ENCODE measurements at places on chromosomes 6 and 20.

DNA sequence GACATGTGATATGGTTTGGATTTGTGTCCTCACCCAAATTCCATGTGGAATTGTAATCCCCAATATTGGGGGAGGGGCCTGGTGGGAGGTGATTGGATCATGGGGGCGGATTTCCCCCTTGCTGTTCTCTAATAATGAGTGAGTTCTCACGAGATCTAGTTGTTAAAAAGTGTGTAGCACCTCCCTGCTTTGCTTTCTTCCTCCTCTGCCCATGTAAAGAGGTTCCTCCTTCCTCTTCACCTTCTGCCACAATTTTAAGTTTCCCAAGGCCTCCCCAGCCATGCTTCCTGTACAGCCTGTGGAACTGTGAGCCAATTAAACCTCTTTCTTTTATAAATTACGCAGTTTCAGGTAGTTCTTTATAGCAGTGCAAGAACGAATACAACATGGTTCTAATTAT is 2.1 kb upstream of the ZNF451 start:
- no peak for DNase-seq

DNA sequence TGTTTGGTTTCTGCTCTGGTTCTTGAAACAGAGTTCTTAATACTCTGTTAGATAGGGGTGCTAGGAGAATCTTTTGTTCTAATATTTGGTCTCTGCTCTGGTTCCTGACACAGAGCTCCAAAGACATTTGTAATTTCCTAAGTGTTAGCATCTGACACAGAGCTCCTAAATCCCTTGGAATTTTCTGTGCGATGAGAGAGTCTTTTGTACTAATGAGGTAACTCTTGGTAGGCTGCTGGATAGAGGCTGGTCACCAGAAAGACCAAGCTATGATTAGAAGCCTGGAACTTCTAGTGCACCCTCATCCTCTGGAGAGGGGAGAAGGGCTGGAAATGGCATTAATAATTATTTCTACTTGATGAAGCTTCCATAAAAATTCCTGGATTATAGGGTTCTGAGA is 7.7 kb upstream of the CD109 start:
- DNase-seq, result no peak

DNA sequence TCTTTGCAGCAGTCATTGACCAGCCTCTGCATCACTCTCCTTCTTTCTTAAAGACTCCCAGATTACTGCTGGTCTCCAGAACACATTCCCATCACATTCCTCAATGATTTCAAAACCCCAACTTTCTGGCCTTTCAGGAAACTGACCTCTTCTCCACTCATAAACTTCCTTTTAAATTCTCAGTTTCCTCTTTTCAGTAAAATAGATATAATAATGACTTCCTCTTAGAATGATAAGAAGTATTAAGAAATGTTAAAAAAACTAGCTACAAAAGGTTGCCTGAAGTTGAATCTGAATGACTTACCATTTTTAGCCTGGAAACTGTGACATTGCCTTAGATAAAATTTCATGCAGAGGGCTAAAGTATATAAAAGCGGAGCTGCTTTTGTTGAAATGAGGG is 239.3 kb downstream of the OGFRL1 start:
- no peak for DNase-seq

DNA sequence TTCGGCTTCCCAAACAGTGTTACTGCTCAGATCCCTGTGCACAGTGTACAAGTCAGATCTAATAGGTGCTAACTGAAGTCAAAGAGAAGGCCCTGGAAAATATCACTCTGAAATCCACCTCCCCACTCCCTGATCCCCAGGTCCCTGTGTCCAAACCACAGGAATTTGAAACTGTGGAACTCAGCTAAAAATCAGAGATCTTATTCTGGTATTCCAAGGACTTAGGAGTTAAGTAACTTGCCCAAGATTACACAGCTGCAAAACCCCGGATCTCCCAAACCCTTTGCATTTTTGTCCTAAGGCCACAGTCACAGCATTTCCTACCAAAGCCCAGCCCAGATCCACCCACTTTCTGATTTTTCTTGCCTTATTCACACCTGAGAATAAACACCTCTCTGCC is 32.3 kb upstream of the SLC23A2 start:
- DNase-seq, result no peak

DNA sequence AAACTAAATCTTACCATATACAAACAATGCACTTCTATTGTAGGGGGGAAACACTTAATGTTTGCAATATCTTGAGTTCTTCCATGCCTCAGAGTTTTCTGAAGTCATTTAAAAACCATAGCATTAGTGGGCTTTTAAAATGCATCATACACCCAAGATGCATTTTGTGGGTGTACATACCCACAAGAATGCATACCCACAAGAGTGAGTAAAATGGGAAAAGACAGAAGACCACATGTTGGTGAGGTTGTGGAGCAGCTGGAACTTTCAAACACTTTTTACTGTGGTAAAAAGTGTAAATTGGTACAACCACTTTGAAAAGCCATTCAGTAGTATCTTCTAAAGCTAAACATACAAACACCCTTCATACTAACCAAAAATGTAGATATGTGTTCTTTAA is 57.5 kb downstream of the CYB5R4 start:
- no peak for DNase-seq

- no peak for DNase-seq
Measured at GRCh38 chr6:125182237-125183008, 28.9 kb downstream of the TPD52L1 start.

All from C1 segment of cervical spinal cord (tissue), 14 donors.